ENCODE measurements at places on chromosomes 3 and 15.

- no peak for DNase-seq
Measured at GRCh38 chr3:165225604-165226003, 29.4 kb upstream of the SLITRK3 start.

GRCh38 chr3:102163039-102163817 is 271.6 kb upstream of the ZPLD1 start:
- no peak for DNase-seq

DNA sequence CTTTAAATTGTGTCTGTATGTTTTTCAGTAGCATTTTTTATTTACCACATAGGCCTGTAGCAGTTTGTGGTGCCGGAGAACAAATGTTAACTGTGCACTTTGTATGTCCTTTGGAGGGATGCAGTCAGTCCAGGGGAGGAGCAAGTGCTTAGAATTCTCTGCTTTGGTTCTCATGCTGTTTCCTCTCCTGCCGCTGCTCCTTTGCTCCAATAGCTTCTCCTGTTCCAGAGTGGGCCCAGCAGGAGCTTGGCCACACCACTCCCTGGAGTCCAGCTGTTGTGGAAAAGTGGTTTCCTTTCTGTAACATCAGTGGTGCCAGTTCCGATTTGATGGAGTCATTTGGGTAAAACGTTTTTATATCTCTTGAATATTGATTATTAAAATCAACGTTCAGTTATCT is 16.6 kb downstream of the TICRR start:
- DNase-seq = no peak

DNA sequence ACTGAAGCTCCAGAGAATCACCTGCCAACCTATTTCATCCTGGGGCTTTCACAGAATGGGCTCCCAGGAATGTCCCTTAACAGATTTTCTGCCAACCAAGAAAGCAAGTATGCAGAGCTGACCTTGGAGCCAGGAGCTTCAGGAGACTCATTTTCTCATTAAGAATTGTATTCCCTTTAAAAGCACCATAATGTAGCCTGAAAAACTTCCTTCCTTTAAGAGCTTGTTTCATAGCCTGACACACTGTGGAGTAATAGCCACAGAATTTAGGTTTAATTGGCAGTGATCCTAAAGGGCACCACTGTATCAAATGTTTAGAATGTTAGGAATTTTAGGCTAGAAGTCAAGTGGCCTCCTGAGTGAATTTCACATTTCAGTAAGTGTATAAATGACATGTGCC is 309.8 kb downstream of the GBE1 start:
- DNase-seq = no peak

DNA sequence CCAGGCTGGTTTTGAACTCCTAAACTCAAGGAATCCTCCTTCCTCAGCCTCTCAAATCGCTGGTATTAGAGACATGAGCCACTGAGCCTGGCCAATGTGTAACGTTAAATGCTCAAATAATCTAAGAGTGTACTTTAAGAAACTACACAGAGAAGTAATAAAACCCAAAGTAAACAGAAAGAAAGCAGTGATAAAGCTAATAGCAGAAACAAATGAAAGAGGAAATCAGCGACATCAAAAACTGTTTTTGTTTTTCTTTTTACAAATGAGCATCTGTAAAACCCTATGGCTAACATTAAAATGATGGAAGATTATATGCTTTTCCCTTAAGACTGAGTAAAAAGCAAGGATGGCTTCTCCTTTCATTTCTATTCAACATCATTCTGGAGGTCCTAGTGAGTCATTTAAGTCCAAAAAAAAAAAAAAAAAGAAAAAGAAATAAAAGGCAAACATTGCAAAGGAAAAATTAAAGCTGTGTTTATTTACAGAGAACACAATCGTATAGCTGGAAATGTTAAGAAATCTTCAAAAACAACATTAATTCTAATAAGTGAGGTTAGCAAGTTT is 36.8 kb upstream of the FNDC3B start:
- no peak for DNase-seq
